ENCODE measurements at places on chromosomes 2 and 18. TPM values are rescaled to one million over a fixed set of nuclear protein-coding genes. Genes with fewer than 3 reads are reported as not detected.

- no peak for DNase-seq
Observed at GRCh38 chr2:183214680-183215079, 90.4 kb downstream of the NUP35 start.

DNA sequence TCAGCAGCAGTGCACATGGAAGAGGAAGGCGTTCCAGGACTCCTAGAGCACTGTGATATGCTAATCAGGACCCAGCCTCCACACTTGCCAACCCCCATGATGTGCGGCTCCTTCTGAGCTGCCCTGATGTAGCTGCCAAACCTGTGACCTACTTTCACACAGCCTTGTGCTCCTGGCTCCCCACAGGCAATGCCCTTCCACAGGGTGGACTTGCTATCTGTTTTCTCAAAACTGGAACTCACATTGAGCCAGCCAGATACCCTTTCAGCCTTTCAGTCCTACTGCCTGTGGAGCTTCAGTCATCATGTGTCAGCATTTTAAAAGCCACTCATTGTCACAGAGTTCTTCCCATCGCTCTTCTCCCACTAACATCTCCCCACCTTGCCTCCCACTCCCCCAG is 181.6 kb downstream of the AFF3 start:
- no peak for DNase-seq

DNA sequence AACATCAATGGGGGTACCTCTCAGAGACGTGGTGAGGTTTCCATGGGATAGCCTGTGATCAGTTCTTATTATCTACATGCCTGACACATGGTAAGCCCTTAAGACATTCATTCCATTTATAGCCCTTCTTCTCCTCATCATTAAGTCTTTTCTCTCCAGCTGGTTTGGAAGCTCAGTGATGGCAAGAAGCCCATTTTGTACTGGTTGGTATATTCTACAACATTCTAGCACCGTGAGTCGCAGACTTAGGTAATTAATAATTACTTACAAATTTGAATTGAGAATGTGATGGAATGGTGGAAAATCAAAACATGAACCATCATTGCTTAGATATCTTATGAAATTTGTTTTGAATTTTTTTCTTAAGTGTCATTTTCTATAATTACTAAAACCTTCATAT is 472.6 kb downstream of the DLGAP1 start:
- DNase-seq = no peak

- DNase-seq = no peak
Observed at GRCh38 chr2:208798698-208799097, 392.1 kb downstream of the PTH2R start.

RBKS gene
- 1.8 TPM for total RNA-seq

DNA sequence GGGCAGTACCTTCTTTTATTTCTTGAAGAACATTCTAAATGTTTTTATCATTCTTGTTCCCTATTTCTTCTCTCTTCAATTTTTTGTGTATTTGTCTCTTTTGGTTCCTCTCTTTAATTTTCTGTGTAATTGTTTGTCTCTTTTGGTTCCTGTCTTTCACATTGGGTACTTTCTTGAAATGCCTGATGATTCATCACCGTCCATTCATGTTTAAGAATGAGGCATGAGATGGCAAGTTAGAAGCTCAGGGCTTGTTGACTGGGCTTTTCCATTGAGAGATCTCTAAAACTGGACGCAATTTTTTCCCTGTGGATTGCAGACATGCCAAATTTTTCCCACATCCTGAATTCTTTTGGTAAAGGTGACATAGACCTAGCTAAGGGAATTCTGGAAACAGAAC is 33.7 kb upstream of the IL1R2 start:
- no peak for DNase-seq

- no peak for DNase-seq
Observed at GRCh38 chr2:126368758-126369157, 287.2 kb upstream of the GYPC start.

GRCh38 chr18:76589866-76590265 is 94.8 kb upstream of the ZNF516 start:
- no peak for DNase-seq

- no peak for DNase-seq
Observed at GRCh38 chr2:161049559-161049958, 110.7 kb upstream of the TANK start.
